ENCODE measurements at places on chromosomes 2 and 18.

GRCh38 chr2:45268631-45269030 lies 259.4 kb upstream of the SIX2 start:
- DNase-seq, result no peak

DNA sequence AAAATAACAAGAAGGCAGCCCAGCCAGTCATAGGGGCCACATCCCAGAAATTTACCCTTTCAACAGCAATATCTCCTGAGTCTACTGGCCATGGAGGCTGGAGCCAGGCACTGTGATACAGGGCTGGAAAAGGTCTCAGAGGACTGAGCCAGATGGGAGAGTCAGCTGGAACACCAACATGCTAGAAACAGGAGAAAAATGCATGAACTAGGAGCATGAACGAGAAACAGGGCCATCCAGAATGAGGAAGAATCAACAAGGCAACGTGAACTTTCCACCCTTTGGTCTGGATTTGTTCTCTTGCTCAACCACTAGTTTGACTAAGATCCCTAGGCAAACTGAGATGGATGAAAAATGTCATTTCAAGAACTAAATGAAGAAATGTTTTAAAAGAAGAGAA lies 13.1 kb downstream of the PID1 start:
- no peak for DNase-seq

DNA sequence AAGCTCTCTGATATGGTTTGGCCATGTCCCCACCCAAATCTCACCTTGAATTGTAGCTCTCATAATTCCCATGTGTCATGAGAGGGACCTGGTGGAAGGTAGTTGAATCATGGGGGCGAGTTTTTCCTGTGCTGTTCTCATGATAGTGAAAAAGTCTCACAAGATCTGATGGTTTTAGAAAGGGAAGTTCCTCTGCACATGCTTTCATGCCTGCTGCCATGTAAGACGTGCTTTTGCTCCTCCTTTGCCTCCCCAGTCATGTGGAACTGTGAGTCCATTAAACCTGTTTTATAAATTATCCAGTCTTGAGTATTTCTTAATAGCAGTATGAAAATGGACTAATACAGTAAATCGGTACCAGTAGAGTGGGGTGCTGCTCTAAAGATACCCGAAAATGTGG lies 34.9 kb downstream of the LTBP1 start:
- DNase-seq, result no peak

GRCh38 chr2:108579623-108580022 lies 45.4 kb downstream of the LIMS1 start:
- no peak for DNase-seq

- no peak for DNase-seq
These were observed 73.9 kb upstream of the MC2R start for GRCh38 chr18:13989199-13989598.

GRCh38 chr2:180846756-180847472 lies 133.5 kb upstream of the UBE2E3 start:
- DNase-seq, result no peak

GRCh38 chr2:27407798-27408491 lies 1.4 kb downstream of the PPM1G start:
- DNase-seq, result no peak

DNA sequence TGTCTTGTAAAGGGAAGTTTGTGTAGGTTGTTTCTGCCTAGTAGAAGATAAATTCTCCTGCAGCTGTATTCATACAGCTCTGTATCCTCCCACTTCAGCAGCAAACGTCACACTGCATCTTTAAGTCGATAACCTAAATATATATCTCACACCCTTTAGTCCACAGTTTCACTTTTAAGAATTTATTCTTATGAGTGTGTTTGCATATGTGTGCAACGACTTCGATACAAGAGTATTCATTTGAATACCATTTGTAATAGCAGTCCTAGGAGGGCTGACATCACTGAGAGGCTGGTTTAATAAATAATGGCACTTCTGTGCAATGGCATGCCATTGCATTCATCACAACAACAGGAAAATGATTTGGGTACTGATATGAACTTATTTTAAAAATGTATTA lies 63.8 kb upstream of the MSH6 start:
- no peak for DNase-seq

DNA sequence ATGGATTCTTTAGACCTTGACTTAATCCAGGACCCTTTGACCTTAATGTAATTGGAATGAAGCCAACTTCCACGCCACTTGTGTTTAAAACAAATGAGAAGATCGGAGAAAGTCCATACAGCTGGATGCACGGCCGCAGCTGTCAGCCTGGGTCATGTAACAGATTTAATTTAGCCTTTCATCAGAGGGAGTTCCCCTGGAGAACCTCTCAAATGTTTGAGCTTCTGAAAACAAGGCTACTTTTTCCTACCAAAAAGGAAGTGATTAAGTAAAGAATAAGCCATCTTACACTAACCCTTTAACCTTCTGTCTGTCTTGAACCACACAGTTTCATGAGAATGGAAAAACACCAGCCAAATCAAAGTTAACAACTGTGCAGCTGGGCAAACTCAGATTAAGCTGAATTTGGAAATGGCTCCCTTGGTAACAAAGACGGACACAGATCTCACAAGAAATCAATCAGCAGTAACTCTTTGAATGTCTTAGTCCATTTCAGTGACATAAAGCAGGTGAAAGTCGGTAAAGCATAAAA lies 103.6 kb downstream of the DOCK10 start:
- no peak for DNase-seq

DNA sequence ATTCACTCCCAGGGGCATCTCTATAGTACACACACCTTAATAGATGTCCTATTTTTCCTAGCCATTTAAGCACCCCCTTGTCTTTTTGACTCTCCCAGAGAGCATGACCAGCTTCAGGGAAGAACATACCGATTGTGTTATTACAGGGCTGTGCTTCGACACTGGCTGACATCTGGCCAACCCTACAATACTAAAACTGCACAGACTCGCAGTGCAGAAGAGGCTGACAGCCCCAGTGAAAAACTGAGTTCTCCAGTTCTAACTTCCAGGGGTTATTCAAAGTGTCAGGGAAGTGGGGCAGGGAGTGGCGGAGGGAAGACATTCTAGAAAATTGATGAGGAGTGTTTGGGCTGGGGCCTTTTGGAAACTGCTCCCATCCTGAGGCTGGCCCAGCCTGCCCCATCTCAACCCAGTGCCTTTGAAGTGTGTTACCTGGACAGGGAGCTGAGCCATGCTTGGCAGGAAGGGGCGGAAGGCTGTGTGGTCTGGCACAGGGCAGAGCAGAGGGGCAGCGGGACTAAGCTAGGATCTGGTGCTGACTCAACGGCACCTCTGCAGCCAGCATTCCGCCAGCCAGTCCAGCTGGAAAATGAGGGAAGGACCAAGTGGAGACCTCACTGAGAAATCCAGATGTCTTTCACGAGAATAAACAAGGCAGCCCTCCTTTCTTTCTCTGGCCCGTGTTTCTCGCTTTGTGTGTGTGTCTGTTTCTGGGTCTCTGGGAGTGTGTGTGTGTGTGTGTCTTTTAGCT lies 15.4 kb upstream of the IGFBP5 start:
- DNase-seq, result no peak

DNA sequence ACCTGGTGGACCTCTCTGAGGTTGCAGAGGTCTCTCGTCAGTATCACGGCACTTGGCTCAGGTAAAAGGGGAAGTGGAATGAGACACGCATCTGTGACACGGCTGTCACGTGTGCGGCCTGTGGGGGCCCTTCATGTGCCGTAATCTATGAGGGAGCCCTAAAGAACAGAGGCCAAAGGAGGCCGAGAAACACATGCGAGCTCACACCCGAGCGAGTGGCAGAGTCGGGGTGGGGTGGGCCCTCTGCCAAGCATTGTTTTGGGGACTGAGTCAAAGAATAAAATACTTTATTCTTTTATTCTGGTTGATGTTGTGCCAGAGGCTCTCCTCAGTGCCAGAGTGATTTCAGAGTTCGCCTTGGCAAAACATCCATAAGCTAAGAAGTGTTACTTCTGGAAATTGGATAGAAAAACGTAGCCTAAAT lies 43.3 kb downstream of the PLB1 start:
- DNase-seq, result no peak

- no peak for DNase-seq
These were observed 75.4 kb downstream of the SP110 start for GRCh38 chr2:230144355-230144754.

GRCh38 chr2:219637842-219638185 lies 10.4 kb downstream of the SLC4A3 start:
- no peak for DNase-seq

DNA sequence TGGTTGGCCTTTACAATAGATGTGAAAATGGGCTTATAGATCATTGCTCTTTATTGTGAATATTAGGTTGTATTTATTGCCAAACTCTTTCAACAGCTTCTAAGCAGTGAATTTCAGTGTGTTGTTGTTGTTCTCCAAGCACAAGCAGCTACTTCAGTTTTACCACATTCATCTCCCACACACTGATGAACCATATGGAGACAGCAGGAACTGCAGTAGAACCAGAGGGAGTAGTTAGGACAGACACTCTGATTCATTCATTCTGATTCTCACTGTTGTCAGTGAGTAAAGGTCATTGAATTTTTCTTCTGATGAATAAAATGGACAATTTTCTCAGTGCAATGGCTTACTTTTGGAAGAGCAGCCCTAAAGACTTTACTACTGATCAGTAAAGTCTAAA lies 40.2 kb downstream of the CCDC74A start:
- DNase-seq, result no peak

Measured in activated naive CD4-positive, alpha-beta T cell (primary cell).